ENCODE measurements at places on chromosomes 7 and 10. TPM values are rescaled to one million over a fixed set of nuclear protein-coding genes. Genes with fewer than 3 reads are reported as not detected.

ITGA8 gene
- 62.2 TPM for total RNA-seq

UNCX gene
- total RNA-seq, result not detected

STRIP2 gene
- total RNA-seq, result 4.1 TPM

PTF1A gene
- total RNA-seq, result not detected

MRLN gene
- total RNA-seq, result 5.7 TPM

ENKUR gene
- 0.95 TPM for total RNA-seq

AMZ1 gene
- total RNA-seq, result 0.11 TPM

CAV2 gene
- 139 TPM for total RNA-seq

CLDN3 gene
- 0.21 TPM for total RNA-seq

CUBN gene
- total RNA-seq, result 6.1 TPM

CHAT gene
- not detected for total RNA-seq

FKBP6 gene
- not detected for total RNA-seq

CPA2 gene
- not detected for total RNA-seq

SEMA3D gene
- total RNA-seq, result 102 TPM

RELN gene
- 26.3 TPM for total RNA-seq

NKX2-3 gene
- 0.11 TPM for total RNA-seq

SLC16A12 gene
- total RNA-seq, result 4.2 TPM

COBL gene
- 3.3 TPM for total RNA-seq

TRPV5 gene
- 0.26 TPM for total RNA-seq

MYL10 gene
- total RNA-seq, result 0.63 TPM

MSMB gene
- total RNA-seq, result not detected

HECW1 gene
- total RNA-seq, result 0.16 TPM

All from urinary bladder (tissue), 4 donors.